ENCODE measurements at places on chromosomes 13 and 19. TPM values are rescaled to one million over a fixed set of nuclear protein-coding genes. Genes with fewer than 3 reads are reported as not detected.
A peak's percentile ranks its signal among the peaks of the same experiment; 100 is the strongest.

The RPL18A gene
- total RNA-seq = 1,970 TPM

The ZNF541 gene
- total RNA-seq = not detected

The SIGLEC9 gene
- total RNA-seq = not detected

DNA sequence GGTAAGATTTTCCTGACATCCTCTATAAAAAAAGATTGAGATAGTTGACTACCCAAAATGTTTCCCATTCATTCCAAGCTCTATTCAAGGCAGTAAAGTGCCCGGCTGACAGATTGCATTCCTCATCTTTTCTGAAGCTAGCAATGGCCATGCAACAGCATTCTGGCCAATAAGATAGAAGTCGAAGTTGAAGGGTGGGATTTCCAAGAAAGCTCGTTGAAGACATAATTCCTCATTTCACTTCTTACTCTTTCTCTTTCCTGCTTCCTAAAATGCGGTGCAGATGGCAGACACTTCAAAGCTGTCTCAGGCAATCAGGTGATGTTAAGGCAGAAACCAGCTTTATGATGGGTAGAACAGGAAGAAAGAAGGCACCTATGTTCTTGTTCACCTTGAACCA is 13.4 kb upstream of the ALOX5AP start:
- DNase-seq = no peak

DNA sequence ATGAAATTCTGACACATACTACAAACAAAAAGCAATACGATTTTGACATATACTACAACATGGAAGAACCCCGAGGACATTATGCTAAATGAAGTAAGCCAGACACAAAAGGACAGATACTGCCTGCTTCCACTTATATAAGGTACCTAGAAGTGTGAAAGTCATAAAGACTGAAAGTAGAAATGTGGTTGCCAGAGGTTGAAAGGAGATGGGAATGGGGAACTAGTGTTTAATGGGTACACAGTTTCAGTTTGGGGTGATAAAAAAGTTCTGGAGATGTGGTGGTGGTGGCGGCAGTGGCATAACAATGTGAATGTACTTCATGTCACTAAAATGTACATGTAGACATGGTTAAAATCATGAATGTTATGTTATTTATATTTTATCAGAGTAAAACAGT is 12.1 kb upstream of the NDFIP2 start:
- DNase-seq = no peak

DNA sequence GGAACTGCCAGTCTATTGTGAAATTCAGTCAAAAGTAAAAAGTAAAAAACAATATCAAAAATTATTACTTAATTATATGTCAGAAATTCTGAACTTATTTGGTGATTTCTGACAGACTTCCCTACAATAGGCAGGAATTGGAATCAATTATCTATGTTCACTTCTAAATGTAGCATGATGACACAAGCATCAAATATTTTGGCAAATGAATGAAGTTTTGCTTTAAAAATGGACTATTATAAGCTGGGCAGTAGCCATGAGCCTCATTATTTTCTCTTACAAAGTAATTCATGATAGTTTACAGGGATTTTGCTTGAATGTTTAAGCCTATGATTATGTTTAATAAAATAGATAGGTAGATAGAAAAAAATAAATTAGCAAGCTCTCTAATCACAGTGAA is 582.6 kb downstream of the SLITRK6 start:
- DNase-seq = no peak

DNA sequence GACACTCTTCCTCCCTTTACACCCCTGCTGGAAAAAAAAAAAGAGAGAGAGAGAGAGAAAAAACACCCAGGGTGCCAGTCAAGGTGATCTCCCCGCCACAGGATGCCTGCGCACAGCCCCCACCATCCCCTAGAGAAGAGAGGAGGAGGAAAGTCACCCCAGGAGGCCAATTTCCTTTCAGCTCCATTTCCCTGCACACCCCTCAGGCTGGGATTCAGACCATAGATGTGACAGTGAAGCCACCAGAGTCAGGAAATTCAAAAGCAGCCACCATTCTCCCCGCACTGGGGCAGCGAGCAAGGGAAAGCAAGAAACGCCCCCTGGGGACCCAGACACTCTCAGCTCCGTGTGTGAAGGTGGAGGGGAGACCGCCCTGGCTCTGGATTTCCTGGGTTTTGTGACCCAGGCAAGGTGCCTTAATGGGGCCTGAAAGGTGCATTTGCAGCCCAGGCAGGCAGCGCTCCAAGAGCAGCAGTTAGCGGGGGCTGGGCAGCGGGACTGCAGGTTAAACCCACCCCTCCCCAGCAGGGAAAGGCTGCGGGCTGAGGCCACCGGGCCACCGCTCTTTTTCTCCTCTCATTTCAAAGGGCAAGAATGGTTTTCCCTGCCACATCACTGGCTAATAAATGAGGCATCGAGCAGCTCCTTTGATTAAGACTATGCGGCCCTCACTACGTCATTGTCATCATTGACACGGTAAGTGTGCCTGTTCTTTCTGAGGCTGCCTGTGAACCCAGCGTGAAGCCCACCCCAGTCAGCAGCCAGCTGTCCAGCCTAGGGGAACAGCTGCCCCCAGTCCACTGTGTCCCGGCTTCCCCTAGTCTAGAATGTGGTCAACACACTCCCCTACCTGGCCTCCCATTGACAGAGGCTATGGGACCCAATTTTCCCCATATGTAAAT is 83.8 kb upstream of the TM9SF2 start:
- no peak for DNase-seq

DNA sequence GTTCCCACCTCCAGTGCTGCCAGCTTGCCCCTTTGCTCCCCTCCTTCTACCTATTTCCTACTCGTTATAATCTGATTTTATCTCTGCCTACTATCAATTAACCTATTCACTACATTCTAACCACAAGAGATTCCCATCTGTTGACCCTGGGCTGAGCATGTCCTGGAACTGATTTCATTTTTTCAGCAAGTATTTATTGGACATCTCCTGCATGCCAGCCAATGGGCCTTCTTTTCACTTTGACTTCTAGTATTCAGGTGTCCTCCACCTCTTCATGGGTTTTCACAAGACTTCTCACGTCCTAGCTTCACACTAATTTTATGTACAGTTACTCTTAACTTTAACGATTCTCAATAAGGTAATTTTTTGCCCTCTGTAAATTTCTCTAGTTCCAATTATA is 282.7 kb upstream of the KLHL1 start:
- DNase-seq = no peak

DNA sequence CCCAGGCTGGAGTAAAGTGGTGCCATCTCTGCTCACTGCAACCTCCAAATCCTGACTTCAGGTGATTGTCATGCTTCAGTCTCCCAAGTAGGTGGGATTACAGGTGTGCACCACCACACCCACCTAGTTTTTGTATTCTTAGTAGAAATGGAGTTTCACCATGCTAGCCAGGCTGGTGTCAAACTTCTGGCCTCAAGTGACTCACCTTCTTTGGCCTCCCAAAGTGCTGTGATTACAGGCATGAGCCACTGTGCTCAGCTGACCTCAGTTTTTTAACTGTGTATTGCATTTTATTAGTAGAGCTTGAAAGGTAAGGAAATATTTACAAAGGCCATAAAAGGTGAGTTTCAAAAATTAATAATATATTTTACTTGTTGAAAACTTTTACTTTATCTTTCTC is 2.3 kb downstream of the ZNF726 start:
- no peak for DNase-seq

DNA sequence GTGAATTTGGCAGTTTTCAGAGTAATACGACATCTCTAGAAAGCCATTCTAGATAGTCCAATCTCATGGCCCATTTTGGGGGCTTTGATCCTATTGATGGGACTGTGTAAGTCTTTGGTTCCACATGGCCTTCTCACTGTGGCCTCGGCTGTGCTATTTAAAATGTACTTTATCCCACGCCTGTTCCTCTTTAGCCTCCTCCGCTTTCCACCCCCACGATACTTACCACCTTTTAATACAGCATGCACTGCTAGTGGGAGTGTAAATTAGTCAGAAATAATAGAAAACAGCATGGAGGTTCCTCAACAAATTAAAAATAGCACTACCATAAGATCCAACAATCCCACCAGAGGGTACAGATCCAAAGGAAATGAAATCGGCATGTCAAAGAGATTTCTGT is 28.3 kb upstream of the CEBPG start:
- DNase-seq = no peak

GRCh38 chr13:26340807-26341206 is 86.9 kb downstream of the CDK8 start:
- no peak for DNase-seq

DNA sequence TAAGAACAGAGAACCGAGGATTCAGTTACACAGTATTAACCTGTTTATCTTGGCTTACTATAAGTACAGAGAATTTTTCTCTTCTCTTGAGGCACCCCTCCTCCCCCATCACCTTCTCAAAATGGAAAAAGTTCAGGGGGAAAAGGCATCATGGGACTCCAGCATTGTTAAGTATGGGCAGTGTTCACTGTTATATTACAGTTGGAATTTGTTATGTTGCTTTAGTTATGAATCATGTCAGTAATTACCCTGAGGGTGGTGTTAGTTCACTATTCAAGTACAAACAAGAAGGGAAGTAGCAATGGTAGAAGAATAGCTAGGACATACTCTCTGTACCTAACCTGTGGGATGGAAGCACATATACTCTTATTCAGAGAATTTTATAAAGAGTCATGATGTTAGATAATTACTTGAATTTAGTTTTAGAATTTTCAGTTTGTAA is 12.0 kb downstream of the LPAR6 start:
- DNase-seq = peak; percentile 96

GRCh38 chr13:112442483-112443090 is 66.4 kb downstream of the SPACA7 start:
- DNase-seq = no peak

- DNase-seq = no peak
These were observed 117.8 kb upstream of the IRS2 start for GRCh38 chr13:109904218-109904617.

DNA sequence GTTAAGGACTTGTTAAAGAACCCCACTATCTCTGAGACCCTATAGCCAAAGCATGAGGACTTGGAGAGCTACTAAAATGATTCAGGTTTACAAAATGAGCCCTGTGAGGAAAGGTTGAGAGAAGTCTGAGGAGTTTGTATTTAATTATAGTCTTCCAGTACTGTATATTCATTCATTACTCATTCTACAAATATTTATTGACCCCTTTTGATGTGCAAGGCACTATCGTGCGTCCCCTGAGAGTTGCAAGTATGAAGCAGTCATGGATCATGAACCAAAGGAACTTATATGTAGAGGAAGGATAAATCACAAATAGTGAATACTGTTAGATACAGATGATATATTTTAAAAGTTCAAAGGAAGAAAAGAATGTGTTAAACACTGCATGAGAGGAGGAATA is 84.4 kb downstream of the DNAJC15 start:
- DNase-seq = no peak

DNA sequence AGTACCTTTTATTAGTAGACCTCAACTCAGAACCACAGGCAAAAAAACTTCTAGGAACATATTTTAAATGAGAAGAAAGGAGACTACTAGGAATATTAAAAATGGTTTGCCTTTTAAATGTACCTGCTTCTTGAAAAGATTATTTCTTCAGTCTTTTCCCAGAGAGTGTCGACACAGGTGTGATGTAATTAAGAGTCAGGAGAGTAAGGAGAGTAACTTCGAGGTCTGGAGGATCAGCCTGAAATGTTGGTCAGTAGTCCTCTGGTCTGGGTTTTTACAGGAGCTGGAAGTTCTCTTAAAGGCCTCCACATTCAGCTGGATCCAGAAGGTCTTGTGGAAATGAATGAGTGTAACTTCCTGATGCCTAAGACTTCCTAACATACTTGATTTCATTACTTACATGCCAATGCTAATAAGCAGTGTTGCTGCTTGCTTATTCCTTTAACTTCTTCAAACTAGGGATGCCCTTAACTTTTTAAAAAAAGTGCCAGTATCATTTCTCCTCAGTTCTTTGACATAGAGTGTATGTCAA is at the start of gene KCTD4:
Gene KCTD4, minus strand, starts transcription at position 345 of the 532 bp plus-strand sequence. CDS start 6,478 bp downstream, outside the sequence.
- peak; percentile 56 for DNase-seq

DNA sequence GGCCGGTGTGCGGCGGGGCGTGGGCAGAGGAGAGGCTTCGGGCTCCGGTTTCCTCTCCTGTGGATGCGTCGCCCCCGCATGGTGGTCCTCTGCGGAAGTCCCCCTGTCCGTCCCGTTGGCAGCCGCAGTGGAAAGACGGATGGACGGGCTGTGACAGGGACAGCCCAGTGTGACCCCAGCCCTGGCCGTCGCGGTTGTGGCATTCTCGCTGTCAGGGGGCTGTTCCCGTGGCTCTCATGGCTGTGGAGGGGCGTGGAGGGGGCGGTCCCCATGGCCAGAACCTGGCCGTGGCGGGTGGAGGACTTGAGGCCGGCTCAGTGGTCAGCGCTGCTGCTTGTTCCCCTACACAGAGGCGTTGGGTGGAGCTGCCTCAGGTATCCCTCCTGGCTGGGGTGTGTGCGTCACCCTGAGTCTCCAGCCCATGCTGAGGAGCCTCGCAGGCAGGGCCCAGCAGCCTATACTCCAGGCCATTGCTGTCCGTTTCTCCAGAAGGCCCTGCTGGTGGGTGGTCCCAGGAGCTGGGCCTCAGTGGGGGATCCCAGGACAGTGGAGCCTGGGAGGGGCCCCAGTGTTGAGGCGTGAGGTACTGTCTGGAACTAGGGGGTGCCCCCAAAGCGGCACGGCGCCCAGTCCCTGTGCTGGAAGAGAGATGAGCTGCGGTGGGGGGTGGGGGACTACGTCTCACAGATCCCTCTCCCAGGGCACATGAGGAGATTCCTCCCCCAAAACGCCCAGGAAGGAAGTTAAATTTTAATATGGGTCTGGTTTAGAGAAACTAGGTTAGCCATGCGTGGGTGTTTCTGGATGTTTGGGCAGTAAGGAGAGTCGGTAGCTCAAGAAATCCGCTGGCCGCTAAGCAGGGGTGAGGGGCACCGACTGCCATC is 20.3 kb downstream of the CSNK1G2 start:
- no peak for DNase-seq

All from endothelial cell of umbilical vein (primary cell).